ENCODE measurements at places on chromosomes 7 and 10.

GRCh38 chr10:90959826-90960225 lies 38.9 kb upstream of the ANKRD1 start:
- no peak for DNase-seq

DNA sequence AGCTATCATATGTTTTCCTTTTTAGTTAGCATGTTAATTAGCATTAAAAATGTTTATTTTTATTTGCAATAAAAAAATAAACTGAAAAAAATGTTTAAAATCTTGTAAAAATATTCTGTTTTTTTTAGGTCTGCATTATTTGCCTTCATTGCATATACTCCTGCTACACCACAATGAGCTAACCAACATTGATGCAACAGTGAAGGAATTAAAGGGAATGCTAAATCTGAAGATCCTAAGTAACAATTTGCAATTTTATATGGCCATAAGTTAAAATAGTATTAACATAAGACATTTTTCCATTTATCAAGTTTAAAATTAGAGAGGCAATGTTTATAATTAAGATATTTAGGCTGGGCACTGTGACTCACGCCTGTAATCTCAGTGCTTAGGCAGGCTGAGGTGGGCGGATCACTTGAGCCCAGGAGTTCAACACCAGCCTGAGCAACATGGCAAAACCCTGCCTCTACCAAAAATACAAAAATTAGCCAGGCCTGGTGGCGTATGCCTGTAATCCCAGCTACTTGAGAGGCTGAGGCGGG lies 32.2 kb downstream of the LRRC72 start:
- no peak for DNase-seq

DNA sequence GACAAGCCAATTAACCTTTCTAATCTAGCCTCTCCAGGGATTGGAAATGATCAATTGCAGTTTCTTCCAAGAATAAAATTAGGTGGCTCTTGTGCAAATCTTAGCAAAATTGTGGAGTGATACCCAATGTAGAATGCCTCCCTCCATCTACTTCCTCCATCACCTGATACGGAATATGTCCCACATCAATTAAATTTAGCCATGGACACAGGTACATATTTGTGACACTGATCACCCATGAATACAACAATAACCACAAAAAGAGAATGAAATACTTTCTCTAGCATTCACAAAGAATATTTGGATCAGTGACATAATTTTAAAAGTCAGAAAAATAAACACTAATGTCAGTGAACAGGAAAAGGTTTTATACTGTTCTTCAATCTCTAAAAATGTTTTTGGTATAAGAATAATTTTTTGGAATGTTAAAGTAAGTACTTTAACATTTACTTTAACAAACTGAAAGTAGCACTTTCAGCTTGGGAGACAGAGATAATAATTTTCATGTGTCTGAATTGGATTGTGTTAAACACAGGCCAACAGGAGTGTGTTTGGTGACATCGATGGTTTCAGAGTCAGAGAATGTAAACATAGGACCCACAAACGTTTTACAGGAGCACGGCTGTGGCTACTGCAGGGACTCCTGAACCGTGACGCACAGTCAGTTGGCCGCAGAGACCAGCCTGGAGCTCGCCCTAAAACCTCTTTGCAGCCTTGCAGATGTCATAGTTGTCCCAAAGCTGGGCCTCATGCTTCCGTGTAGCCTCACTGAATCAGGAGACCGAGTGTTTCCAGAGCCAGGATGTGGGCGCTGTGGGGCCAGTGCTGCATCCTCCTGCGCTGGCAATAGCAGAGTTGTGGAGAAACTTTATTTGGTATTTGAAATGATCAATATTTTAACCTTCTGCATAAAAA lies 7.2 kb downstream of the RBM20 start:
- peak; percentile 12 for DNase-seq

- no peak for DNase-seq
Measured at GRCh38 chr7:32803406-32804141, 88.0 kb downstream of the KBTBD2 start.

DNA sequence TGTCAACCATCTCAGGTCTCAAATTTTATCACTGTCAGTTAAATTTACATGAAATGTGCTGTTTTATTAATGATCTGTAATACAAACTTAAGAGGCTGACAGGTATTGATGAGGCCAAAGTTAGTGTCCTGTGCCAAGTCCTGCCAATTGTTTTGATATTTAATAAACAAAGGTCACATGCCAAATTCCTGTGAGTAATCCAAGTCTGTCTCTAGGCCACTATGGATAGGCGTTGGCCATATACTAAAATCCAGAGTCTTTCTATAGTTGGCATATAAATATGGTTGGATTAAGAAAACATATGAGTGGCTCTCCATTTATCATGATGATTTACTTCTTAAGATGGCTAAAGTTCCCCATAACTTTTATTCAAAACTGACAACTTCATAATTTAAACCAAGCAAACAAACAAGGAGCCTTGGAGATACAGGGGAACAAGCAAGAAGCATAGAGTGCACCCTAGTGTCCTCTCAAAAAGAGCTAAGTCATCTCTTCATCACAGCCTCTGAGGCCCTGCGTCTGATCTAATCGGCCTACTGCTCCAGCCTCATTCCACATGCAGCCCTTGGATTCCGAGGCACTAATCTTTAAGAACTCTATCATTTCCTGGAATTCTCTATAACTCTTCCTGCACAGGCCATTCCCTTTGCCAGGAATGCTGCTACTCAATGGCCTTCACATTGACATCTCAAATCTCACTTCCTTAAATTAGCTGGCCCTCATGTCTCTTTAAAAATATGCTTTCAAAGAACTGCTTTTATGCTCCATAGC lies 32.7 kb upstream of the NRCAM start:
- no peak for DNase-seq

- no peak for DNase-seq
Measured at GRCh38 chr7:151168003-151168786, 701 bp upstream of the GBX1 start.

- DNase-seq = no peak
Measured at GRCh38 chr10:81963606-81964005, 88.6 kb downstream of the NRG3 start.

GRCh38 chr10:118868589-118868988 lies 113.8 kb upstream of the CACUL1 start:
- no peak for DNase-seq

- DNase-seq = no peak
Measured at GRCh38 chr7:135879233-135879632, 97.9 kb downstream of the MTPN start.

DNA sequence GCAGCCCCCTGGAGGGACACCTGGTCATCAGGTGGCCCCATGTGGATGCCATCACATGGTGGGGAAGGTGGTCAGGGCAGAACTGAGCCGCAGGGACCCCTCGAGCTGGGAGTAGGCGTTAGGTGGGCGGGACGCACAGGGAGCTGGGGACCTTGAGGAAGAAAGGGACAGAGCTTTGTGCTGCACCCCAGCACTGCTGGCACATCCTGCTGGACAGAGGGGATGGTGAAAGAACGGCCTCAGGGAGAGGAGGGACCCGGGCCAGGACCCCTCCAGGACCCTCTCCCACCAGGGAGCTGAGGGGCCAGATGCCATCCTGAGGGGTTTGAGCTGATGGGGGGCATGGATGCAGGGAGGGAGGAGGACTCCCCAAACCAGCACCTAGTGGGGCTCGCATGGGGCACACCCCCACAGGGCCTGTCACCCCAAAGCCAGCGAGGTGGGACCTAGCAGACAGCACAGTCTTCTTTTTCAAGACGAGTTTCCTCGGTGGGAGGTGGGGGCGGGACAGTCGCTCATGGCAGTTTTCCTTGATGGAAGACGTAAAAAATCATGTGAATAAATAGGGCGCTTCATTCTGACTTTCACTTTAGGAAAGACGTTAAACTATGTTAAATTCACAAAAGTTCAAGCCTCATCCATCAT lies 43.3 kb downstream of the STK32C start:
- DNase-seq = no peak

DNA sequence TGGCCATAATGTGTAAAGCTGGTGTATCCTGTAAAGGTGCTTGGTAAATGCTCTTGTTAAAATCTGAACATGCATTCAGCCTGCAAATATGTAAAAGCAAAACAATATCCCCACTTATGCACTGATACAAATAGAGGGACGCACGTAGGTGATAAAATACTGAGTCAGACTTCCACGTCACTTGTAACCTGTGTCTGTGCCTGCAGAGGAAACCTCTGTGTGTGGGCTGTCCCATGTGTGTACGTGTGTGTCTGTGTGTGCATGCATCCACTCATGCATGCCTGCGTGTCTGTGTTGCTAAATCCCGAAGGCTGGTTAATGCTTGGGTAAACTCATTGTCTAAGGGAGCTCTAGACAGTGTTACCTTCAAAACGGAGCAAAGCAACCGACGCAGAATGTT lies 68.9 kb downstream of the KLF6 start:
- no peak for DNase-seq

DNA sequence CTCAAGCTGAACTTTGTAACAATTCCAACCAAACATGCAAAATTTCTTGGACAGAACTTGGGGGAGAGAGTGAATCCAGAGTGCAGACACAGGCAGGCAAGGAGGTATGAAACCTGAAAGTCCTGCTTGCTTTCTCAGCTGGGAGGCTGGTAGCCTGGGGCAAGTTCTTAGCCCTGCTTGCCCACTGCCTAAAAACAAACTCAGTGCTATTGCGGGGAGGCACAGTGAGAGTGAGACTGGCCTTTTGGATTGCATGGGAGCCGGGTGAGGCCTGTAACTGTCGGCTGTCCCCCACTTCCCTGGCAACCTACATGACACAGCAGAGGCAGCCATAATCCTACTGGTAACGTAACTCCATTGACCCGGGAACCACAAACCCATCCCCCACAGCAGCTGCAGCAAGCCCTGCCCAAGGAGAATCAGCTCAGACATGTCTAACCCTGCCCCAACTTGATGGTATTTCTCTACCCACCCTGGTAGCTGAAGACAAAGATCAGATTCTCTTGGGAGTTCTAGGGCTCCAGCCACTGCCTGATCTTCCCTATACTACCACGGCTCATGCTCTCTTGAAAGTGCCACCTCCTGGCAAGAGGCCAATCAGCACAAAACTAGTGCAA lies 663.6 kb downstream of the GRM8 start:
- DNase-seq = no peak

GRCh38 chr10:7152982-7153381 lies 257.9 kb downstream of the SFMBT2 start:
- DNase-seq = no peak

- DNase-seq = no peak
Measured at GRCh38 chr10:13942035-13942434, 355.3 kb downstream of the PRPF18 start.

GRCh38 chr7:98125759-98126158 lies 19.1 kb downstream of the LMTK2 start:
- DNase-seq = no peak

GRCh38 chr10:65675236-65675635 lies 1250.6 kb upstream of the LRRTM3 start:
- no peak for DNase-seq

DNA sequence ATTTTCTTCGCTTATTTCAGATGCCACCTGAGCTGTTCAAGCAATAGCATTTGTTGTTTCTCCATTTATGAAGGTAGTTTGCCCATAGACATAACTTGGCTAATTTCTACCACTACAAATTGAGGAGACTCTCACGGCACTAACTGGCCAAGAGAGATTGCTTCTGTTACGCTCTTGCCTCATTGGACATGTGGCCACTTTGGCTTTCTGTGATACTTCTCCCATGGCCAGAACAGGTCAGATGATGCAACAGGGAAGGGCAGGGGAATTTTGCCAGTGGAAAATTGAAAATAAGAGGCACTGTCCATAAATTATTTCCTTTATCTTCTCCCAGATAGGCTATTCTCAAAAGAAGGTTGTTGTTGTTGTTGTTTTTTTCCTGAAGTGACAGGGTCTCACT lies 1633.3 kb upstream of the LRRTM3 start:
- DNase-seq = no peak
